ENCODE measurements at places on chromosomes 11 and 22.

DNA sequence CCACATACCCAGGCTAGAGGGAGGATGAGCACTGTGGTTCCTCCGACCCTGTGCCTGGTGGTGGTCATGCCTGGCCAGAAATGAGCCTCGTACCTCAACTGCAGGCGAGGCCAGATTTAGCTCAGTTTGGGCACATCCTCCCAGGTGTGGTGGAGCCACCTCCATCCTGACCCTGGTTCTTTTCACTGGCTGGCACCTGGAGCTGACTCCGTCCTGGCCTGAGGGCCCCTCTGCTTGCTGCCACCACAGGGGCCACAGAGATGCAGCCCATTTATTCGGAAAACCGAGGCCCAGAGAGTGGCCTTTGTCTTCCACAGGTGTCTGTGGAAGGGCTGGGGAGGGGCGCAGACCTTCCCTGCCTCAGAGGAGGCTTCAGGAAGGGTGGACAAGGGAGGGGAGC, 9.0 kb upstream of the ARFGAP3 start:
- DNase-seq = no peak

- DNase-seq = no peak
These were observed 113.0 kb upstream of the NAV2 start for GRCh38 chr11:19599681-19600080.

DNA sequence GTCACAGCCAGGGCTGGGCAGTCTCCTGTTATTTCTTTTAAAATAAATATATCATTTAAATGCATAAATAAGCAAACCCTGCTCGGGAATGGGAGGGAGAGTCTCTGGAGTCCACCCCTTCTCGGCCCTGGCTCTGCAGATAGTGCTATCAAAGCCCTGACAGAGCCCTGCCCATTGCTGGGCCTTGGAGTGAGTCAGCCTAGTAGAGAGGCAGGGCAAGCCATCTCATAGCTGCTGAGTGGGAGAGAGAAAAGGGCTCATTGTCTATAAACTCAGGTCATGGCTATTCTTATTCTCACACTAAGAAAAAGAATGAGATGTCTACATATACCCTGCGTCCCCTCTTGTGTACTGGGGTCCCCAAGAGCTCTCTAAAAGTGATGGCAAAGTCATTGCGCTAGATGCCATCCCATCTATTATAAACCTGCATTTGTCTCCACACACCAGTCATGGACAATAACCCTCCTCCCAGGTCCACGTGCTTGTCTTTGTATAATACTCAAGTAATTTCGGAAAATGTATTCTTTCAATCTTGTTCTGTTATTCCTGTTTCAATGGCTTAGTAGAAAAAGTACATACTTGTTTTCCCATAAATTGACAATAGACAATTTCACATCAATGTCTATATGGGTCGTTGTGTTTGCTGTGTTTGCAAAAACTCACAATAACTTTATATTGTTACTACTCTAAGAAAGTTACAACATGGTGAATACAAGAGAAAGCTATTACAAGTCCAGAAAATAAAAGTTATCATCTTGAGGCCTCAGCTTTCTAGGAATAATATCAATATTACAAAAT, 13.4 kb downstream of the OR51B4 start:
- no peak for DNase-seq

GRCh38 chr11:78698612-78699011, 123.9 kb upstream of the NARS2 start:
- no peak for DNase-seq

- no peak for DNase-seq
These were observed 39.9 kb upstream of the NAV2 start for GRCh38 chr11:19672586-19673206.

- DNase-seq = no peak
These were observed 11.6 kb upstream of the GAB2 start for GRCh38 chr11:78429209-78429608.

DNA sequence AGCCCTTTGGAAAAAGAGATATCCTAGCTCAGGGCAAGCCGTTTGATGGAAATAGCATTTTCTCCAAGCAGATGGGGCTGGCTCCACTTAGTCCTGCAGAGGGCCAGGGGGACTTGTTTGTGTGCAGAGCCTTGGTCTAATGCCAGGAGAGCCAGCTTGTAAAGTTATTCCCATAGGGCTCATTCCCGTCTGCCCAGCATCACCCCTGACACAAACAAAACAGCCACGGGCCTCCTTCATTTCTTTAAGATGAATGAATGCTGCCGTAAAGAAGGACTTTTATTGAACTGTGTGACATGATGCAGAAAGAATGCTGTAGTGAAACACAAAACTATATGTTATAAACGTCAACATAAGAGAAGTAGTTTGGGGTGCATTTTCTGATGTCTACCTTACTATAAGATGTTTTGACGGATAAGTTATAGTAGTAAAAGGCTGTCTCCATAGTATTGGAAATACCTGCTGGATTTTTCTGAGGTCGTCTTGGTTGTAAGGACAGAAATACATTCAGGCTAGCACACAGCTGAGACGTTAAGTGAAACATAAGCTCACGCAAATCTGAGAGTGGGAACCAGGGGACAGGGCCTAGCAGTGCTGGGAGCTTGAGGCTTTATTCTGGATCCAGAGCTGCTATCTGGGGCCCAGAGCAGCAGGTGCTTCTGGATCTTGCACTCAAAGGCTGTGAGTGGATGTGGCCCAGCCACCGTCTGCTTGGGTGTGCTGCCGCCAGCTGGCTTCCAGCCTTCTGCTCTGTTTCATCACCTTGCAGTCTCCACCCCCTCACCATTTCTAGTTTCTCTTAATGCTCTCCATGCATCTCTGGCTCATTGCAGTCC, 53.3 kb downstream of the NCAM1 start:
- DNase-seq = no peak

GRCh38 chr11:84247129-84247528, 961.0 kb upstream of the CCDC90B start:
- DNase-seq = no peak

- DNase-seq = no peak
These were observed 5.5 kb upstream of the PHLDA2 start for GRCh38 chr11:2934611-2935239.

- DNase-seq = no peak
These were observed 43.1 kb downstream of the LRP5 start for GRCh38 chr11:68355471-68355870.

DNA sequence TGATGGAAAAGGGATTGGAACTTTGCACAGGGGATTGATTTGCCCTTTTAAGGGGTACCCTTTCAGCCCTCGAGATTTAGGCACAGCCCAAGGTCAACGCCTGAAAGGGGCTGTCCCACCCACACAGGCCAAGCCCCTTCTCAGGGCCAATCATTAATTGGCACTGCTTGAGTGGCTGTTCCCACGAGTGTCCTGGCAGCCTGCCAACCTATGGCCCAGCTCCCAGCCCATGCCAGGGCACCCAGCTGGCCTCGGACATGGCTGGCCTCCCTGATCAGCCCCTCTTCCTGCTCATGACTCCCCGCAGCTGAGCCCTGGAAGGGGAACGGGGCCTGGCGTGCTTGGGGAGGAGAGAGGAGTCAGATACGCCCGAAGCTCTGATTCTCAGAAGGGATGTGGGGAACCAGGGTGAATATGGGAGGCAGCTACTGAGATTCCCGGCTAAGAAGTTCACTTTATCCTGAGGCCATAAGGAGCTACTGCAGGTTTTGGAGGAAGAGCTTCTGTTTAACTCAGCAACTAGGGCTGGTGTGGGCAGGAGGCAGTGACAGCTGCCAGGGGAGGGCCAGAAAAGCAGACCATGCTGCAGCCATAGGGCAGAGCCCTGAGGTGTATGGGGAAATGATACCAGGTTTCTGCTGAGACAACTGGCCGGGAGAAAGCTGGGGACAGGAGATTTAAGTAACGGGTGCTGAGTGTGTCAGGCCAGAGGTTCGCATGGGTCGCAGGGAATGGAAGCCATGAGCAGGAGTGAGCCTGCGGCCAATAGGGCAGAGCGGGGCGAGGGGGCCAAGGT, 30.0 kb downstream of the WNT7B start:
- DNase-seq = no peak

- DNase-seq = no peak
These were observed 7.8 kb downstream of the PRR14L start for GRCh38 chr22:31742115-31742514.

DNA sequence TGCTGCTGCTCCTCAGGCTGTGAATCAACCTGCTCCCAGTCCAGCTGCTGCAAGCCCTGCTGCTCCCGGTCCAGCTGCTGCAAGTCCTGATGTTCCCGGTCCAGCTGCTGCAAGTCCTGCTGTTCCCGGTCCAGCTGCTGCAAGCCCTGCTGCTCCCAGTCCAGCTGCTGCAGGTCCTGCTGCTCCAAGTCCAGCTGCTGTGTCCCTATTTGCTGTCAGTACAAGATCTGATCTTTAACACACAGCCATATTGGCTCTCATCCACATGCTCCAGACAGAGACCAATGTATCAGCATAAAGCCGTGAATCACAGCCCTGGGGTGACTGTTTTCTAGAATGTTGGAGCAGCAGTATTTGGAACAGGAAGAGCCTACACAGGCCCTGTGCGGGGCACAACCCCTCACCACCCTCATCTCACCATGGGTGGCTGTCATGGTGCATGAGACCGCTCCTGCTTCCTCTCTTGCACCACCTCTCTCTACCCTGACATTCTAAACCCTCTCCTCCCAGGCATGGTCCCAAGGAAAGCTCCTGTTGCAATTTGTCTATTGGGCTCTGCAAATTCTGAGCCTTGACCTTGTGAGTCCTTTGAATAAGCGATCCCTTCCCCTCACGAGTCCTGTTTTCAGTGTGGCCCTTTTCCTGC, 3.5 kb downstream of the KRTAP5-10 start:
- DNase-seq = no peak

GRCh38 chr22:19628038-19628776, 86.1 kb upstream of the SEPTIN5 start:
- DNase-seq = no peak

- no peak for DNase-seq
These were observed 330 bp downstream of the ACP2 start for GRCh38 chr11:47248304-47248663.

GRCh38 chr11:9952511-9953196, 288.8 kb downstream of the SWAP70 start:
- DNase-seq = no peak

- DNase-seq = no peak
These were observed 393.8 kb downstream of the AASDHPPT start for GRCh38 chr11:106471276-106471675.

- no peak for DNase-seq
These were observed 14.3 kb downstream of the C1QTNF6 start for GRCh38 chr22:37173709-37174108.

DNA sequence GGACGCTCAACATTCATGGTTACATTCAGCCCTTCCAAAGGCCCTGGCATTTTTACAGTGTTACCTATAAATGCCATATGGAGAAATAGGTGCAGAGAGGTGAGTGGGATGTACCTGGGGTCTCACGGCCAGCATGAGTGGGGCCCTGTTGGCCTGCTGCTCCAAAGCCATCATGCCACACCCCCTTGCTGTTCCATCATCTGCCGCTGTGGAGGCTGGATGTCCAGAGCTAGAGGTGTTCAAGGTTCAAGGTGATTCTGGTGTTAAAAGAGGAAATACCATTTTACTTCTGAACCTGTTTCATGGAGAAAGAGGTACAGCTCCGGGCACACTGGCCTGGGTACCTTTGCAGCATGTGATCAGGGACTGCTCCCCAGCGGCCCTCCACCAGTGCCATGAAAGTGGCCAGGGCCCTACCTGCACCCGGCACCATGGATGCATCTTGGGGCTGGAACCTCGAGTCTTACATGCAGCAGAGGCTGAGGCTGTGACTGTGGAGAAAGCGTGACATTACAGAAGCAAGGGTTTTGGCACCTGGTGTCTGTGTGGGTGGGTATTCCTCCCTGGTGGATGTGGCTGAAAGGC, 68.6 kb downstream of the PARVB start:
- no peak for DNase-seq

GRCh38 chr11:35178873-35179272, 39.9 kb downstream of the CD44 start:
- no peak for DNase-seq

DNA sequence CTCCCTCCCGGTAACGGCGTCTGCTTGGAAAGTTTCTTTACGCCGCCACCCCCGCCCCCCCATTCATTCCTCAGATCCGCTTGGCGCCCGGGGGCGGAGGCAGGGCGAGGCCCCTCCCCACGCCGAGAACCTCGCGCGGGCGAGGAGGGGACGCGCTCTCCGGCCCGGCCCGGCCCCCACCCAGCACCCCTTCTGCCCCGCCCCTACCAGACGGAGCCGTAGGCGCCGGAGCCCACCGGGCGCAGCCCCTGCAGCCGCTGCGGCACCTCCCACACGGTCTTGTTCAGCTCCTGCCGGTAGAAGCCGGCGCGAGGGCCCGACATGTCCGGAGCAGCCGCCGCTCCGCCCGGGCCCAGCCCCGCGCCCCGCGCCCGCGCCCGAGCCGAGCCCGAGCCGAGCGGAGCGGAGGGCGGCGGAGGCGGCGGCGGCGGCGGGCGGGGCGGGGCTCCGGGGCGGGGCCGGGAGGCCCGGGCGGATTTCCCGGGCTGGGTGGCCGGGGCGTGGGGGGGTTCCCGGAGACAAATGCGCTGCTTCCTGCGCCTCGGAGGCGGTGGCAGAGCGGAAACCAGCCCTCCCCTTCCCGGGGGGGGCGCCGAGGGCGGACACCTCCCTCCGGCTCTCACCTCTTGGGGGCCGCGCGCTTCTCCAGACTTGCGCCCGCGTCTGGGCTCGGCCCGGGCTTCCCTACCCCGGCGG, at the start of gene MAPK11:
Gene MAPK11 (minus strand): TSS at position 411 of the 696 bp plus-strand sequence. CDS start 88 bp downstream, at position 323.
- peak; percentile 47 for DNase-seq

Measured in stimulated activated CD8-positive, alpha-beta memory T cell treated with anti-CD3 and anti-CD28 coated beads, Interleukin-4, amount 100 ng/mL, for 1 hour (primary cell).